ENCODE measurements at places on chromosomes 3 and 15.

GRCh38 chr3:96991800-96992365 lies 177.5 kb downstream of the EPHA6 start:
- DNase-seq, result no peak

DNA sequence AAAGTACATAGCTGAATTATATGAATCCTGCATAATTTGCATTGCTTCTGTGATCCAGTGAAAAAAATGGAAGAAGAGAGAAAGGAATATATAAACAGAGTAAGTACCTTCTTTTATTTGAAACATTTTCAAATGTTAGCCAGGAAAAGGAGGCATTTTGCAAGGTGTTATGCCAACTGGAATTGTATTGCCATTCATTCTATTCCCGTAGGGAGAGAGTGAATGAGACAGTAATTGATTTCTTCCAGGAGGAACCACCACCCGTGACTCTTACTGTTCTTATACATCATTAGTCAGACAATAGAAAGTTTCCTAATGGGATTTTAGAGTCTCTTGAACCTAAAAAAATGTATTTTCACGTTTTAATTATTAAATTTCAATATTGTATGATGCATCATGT lies 324.1 kb upstream of the ALCAM start:
- DNase-seq, result no peak

DNA sequence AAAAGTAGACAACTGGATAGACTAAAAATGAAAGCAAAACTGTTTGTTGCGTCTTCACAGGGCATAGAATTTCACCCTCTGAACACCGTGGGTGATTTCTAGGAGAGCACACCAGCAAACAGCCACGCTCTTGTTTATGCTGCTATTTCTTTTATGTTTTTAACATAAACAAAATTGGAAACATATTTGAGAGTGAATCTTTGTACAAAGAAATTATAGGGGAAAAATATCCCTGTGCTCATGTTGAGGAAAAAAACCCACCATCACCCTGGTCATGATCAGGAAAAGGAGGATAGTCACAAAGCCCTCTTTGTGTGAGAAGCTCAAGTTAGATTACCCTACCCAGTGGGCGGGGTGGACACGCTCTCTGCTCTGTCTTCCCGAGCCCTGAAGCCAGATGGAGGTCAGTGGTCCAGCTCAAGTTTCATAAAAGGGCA lies 313.3 kb downstream of the SATB1 start:
- DNase-seq, result no peak

DNA sequence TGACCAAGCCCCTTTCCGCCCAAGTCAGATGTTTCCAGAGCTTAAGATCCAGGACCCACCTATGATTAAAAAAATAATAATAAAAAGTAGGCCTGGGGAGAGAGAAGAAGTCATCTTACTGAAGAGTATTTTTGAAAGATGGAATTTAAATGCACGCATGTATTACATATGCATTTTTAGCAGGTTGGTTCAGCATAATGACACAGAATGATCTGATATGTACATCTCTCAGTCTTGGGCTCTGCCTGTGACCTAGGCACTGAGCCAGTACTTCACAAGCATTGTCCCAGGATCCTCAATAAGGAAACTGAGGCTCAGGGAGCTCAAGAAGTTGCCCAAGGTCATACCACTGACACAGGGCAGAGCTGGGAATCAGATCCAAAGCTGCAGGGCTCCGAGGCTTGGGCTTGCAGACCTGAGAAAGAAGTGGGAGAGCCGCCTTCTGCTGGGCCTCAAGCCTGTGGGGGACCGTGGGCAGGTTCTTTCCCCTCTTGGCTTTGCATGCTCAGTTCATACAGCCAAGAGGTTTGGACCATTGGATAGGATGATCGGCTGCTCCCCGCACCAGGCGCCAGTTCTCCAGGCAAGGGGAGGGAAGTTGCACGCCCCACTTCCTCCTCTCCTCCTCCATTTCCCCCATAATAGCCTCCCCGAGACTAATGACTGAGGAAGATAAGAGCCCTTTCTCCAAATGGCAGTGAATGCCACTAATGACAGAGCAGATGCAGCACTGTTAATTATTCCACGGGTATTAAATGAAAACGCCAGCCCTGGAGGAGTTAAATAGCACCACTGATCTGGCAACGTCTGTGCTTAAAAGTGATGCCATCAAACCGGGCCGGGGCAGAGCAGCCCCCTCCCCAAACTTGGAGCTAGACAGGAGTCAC lies 6.9 kb downstream of the SLC6A1 start:
- DNase-seq, result no peak

DNA sequence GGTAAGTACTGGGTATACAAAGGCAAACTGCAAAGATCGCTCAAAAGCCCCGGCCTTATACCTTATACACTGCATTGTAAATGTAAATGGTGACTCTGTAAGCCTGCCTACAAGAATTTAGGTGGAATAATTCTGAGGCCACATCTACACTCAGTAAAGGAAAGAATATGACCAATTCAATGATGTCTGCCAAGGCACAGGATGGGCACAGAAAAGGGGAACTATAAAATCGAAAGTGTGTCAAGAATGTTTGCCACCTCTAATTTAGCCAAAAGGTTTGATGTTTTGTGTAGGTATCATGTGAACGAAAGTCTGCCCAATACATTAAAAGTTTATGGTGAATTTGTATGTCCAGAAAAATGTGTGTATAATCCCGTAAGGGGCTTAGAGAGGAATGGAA lies 96.1 kb downstream of the FOXP1 start:
- DNase-seq, result no peak

DNA sequence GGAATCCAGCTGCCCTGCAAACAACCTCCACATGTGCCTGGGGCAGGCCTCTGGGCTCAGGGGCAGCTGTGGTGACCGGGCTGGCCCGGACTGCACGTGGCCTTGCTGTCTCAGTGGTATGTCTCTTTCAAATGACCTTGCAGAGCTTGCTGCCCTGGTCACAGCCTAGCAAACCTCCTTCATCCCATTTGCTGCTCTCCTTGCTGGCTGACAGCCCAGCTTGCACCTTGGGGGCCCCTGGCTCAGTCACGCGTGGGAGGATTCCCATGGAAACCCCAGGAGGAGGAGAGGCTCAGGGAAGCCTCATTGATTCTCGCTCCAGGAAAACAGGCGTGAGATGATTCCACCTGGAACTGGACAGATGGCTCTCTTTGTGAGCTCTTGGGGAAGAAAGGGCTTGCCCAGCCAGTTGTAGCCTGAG lies 5.6 kb downstream of the SPSB4 start:
- DNase-seq, result no peak

GRCh38 chr3:71031914-71032521 lies 551.5 kb downstream of the FOXP1 start:
- DNase-seq, result no peak

DNA sequence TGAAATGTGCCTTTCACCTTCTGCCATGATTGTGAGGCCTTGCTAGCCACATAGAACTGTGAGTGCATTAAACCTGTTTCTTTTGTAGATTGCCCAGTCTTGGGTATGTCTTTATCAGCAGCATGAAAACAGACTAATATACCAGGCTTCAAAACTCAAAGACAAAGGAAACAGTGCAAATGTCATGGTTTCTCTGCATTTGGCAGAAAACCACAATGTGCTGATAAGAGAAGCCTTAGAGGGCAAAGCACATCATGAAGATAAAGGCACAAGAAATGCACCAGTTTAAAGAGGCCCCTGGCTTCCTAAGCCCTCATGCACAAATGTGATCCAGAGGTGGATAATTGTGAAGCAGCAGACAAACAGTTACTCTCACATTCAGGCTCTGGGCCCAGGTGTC lies 259.2 kb downstream of the CPNE4 start:
- DNase-seq, result no peak

DNA sequence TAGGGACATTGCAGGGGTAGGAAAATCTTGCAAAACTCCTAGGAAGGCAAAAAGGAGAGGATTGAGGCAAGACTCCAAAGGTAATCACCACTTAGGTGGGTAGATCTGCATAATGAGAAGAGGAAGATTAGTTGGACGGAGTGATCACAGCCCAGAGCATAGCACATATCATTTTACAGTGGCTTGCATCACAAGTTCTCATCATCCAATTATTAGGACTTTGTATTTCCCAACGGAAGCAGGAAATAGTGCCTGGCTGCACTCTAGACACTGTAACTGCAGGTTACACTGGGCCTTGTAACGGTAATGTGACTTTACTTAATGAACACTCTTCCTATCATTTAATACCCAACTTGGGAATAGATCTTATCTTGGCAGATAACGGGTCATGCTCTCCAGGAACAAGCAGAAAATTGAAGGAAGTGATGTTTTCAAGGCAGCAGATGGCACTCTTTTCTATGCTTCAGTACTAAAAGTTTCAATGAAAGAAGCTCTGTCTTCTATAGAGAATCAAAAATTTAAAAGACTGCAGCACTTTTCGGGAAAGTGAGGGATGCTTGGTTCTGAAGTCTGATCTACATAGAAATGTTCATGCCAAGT lies 101.9 kb upstream of the KCNMB2 start:
- peak; percentile 39 for DNase-seq

- DNase-seq, result no peak
Observed at GRCh38 chr15:68681836-68682235, 103.0 kb downstream of the CORO2B start.
